ENCODE measurements at places on chromosomes 1 and 21. TPM values are rescaled to one million over a fixed set of nuclear protein-coding genes. Genes with fewer than 3 reads are reported as not detected.

Gene ERO1B
- 2.3 TPM for total RNA-seq

GRCh38 chr1:231236208-231236591 is 4.8 kb upstream of the GNPAT start:
- DNase-seq, result peak; percentile 93

- DNase-seq, result no peak
Observed at GRCh38 chr1:71743862-71744261, 538.5 kb downstream of the NEGR1 start.

- DNase-seq, result peak; percentile 65
Observed at GRCh38 chr1:201826830-201827229, 2.1 kb upstream of the IPO9 start.

Data from SJCRH30 (cell line).